ENCODE measurements at places on chromosomes 12 and 14.

DNA sequence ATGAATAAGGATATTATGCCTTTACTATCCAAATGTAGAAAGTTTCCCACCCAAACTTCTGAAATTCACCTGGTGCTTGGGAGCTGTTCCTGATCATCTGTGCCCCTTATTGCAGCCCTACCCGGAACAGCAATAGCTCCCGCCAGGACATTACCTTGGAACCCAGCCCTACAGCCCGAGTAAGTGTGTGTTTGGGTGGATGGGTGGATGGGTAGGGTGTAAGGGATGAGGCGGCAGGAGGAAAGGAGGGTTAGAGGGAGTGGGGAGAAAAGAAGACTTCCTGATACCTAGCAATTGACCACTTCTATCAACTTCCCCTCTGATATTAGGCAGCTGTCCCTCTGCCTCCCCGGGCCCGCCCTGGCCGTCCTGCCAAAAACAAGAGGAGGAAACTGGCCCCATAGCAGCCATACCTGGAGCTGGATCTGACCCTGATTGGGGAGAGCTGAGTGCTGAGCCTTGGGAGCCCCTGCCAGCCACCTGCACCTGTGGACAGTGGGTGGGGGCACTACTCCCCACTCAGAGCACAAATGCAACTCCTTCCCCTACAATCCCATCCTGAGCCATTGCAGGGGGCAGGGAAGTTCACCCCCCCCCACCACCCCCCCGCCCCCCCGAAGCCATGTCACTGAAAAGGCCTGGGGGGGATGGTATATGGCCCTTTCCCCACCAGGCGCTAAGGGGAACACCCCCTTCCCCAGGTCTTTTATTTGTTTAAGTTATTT is 6.4 kb downstream of the MBD6 start:
- DNase-seq = no peak

GRCh38 chr12:64387197-64387816 is 3.3 kb downstream of the C12orf56 start:
- DNase-seq = no peak

GRCh38 chr12:104669089-104669721 is 212.5 kb downstream of the CHST11 start:
- no peak for DNase-seq

DNA sequence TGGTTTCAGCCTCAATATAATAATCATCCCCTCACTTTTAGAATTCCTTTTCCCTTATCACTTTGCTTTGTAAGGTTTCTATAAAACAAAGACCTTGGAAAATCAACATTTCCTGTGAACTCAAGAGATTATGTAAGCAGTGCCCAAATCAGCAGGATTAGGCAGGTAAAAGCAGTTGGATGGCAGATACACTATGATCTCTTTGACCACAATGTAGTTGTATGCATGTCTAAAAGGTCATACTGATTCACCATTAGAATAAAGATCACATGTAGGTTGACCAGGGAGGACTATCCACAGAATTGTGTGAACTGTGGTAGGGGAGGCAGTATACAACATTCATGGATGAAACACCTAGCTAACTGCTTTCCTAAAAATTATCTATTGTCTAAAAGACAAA is 57.5 kb downstream of the DENND5B start:
- no peak for DNase-seq

- DNase-seq = peak; percentile 24
These were observed 63.9 kb downstream of the SYT1 start for GRCh38 chr12:78928200-78929074.

DNA sequence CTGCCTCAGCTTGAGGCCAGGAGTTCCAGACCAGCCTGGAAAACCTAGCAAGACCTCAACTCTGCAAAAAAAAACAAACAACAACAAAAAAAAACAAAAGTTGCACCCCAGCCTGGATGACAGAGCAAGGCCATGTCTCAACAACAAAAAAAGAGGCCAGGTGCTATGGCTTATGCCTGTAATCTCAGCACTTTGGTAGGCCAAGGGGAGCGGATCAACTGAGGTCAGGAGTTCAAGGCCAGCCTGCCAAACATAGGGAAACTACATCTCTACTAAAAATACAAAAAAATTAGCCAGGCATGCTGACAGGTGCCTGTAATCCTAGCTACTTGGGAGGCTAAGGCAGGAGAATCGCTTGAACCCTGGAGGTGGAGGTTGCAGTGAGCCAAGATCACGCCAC is 6.5 kb upstream of the SLC2A14 start:
- no peak for DNase-seq

All from HS-5 (cell line).